ENCODE measurements at places on chromosomes 2 and 18.
A peak's percentile ranks its signal among the peaks of the same experiment; 100 is the strongest.

- DNase-seq: no peak
These were observed 115.6 kb downstream of the SEPTIN10 start for GRCh38 chr2:109497911-109498870.

GRCh38 chr18:77135339-77136075 lies 2.9 kb upstream of the MBP start:
- no peak for DNase-seq

DNA sequence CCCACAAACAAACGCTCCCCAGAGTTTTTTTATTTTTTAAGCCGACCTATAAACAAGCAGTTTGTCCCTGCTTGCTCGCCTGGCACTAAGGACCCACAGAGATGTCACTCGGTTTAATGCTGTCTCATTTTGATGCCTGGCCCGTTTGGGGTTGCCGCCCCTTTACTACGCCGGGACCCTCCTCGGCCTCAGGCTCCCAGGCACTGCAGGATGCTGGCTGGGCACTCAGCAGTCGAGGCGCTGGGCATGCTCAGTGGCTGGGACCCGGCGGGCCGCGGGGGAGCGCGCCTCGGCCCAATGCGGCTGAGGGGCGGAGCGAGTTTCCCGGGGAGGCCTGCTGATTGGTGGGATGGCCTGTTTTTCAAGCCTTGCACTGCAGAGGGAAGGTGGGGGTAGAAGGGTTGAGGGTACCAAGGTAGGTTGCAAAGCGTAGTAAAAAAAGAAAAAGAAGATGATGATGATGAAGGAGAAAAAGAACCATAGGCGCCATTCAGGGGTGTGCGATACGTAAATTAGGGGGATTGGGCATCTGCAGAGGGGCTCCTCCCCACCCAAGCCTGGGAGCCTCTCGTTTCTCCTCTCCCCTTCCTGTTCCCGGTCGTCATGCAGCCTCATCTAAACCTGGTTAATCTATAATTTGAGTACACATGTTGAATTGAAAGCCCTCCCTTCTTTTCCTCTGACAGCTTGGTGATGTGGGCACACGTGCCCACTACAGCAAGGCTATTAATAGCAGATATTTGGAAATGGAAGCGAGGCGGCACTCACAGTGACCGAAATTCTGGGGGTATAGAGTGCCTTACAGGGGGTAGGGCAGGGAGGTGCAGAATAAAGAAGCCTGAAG lies 1.5 kb upstream of the IRS1 start:
- peak; percentile 38 for DNase-seq

DNA sequence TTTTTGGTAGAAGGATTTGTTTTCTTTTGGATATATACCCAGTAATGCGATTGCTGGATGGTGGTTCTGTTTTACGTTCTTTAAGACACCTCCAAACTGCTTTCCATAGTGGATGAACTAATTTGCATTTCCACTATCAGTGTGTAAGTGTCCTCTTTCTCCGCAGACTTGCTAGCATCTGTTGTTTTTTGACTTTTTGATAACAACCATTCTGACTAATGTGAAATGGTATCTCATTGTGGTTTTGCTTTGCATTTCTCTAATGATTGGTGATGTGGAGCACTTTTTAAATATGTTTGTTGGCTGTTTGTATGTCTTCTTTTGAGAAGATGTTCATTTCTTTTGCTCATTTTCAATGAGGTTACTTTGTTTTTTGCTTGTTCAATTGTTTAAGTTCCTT lies 260.9 kb upstream of the CWC22 start:
- DNase-seq: no peak

All from activated T-helper 1 cell treated with anti-CD3 and anti-CD28 coated beads, Interleukin-2, amount 50 U/mL, for 16 hours (primary cell).